ENCODE measurements at places on chromosomes 16 and 17.

DNA sequence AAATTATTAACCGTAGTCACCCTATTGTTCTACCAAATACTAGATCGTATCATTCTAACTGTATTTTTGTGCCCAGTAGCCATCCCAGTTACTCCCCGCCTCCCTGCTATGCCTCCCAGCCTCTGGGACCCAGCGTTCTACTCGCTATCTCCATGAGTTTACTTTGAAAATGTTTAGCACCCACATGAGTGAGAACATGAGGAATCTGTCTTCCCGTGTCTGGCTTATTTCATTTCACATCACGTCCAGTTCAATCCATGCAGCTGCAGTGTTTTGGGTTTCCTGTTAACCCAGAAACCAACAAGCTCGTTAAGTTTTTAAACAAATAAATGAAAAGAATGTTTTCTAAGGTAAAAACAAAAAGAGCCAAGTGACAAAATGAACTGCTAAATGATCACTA lies 82.1 kb downstream of the VPS53 start:
- no peak for DNase-seq

DNA sequence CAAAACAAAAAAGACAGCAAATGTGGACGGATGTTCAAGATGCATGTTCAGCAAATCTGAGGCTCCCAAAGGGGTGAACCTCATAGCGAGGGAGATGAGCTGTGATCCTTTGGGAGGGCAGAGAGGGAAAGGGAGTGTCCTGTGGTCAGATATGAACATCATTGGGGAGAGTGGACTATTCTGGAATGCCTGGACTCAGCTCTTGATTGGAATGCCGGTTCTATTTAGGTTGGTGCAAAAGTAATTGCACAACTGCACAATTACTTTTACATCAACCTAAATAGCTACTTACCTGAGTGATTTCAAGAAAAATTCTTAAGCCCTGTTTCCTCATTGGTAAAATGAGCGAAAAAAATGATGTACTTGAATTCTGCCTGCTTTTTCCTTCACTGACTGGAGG lies 89.6 kb downstream of the CACNG3 start:
- no peak for DNase-seq

DNA sequence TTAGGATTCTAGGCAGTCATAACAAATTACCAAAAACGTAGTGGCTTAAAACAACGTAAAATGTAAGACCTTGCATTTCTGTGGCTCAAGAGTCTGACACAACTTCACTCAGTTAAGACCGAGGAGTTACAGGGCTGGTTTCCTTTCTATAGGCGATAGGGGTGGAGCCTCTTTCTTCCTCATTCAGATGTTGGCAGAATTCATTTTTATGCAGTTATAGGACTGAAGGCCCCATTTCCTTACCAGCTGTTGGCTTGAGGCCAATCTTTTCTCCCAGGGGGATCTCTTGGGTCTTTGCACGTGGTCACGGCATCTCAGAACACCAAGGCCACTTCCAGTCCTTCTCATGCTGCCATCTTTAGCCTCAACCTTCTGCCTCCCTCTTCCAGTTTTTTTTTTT lies 145.2 kb downstream of the KCNJ2 start:
- no peak for DNase-seq

- no peak for DNase-seq
These were observed 401.1 kb downstream of the UTP18 start for GRCh38 chr17:51661403-51661802.

- no peak for DNase-seq
These were observed 17.7 kb upstream of the PHAF1 start for GRCh38 chr16:67091906-67092566.

DNA sequence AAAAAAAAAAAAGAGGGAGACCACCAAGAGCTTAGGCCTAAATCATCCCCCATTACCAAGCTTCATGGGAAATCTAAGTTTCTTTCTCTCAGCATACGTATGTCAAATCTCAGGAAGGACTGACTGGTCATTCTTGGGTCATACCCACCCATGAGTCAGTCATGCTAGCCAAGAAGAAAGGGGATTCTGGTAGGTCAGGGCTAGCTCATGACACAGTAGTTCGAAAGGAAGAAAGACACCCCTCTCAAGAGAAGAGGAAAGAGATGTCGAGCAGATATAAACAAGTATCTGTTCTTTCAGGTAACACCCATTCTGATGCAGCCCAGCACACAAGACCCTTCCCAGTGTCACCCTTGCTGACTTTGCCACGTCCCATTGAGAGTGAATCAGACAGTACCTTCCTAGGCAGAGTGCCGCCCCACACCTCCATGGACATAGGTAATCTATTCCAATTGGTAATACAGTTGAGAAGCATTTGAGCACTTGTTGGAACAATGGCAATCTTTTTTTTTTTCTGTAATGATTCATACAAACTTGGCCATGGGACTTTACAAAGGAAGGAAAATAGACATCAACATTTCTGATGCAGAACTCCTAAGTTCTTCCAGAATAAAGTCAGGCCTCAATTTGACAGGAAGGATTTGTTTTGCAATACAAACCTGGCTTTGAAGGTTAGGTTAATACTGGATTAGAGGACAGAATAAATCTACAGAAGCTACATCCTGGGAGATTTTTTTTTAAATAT lies 38.2 kb downstream of the COPRS start:
- no peak for DNase-seq

DNA sequence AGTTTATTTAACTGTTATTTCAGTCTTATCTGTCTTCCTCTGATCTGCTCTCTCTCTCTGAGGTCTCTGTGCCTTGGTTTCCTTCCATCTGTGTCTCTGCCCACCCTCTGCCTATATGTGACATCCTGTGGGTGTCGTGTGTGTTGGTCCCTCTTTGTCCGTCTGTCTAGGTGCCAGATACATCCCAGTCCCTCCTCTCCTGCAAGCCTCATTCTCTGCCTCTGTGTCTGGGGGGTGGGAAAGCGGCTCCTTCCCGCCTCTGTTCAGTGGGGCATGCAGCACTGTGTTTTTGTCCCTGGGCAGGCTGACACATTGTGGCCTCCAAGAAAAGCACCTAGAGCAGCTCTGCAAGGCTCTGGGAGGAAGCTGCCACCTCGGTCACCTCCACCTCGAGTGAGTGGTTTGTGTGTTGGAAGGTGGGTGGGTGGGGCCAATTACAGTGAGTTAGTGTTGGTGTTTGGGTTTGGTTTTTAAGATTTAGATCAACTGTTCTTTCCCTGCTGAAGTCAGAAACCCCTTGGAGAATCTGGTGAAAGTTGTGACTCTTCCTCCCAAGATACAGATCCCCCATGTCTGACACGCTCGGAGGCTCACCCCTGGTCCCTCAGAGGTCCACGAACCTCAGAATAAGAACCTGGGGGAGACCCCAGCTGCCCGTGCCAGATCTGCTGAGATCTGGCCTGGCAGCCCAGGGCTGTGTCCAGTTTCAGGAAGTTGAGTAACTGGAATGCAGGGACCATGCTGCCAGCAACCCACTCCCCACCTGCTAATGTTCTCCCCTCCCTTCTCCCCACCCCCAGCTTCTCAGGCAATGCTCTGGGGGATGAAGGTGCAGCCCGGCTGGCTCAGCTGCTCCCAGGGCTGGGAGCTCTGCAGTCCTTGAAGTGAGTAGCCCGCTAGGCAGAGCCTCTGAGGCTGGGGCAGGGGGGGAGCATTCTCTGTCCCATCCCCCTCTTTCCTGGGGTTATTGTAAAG lies 50.9 kb upstream of the CPNE2 start:
- DNase-seq = no peak

- DNase-seq = no peak
These were observed 41.8 kb downstream of the RAB11FIP4 start for GRCh38 chr17:31433091-31433790.

- DNase-seq = no peak
These were observed 8.4 kb downstream of the TXNL4B start for GRCh38 chr16:72085002-72085401.

DNA sequence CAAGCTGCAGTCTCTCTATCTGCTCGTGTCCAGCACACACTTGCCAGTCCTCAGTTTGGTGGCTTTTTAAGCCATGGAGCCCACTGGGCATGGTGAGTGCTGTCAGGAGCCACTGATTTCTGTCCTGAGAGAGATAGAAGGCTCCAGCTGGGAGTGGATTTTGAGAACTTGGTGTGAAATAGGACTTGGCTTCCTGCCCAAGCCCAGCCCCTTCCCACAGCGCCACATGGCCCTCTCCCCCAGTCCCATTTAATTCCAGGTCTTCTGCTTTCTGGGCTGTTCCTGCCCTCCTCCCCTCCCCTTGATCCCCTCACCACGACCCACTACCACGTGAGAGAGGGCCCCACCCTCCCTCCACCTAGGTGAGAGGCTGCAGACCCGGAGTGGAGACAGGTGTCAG lies 14.4 kb upstream of the ABCC3 start:
- DNase-seq = no peak

DNA sequence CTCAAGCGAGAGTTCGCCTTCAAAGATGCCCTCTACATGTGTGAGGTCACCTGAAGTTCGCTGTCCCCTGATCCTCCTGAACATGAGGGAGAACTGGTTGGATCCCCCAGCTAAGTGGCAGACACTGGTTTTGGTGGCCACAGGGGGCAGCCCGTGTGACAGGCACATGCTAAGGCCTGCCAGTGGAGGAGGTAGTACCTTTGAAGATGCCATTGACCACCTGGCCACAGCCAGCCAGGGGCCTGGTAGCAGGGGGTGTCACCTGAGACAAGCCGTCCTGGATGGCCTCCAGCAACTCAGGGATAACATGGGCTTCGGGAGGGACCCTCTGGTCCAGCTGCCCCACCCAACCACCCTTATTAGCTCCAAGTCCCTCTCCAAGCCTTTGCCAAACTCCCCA lies 7.3 kb upstream of the ALDH3A1 start:
- DNase-seq = no peak

GRCh38 chr16:4323071-4323844 lies 7.4 kb downstream of the GLIS2 start:
- DNase-seq = no peak

GRCh38 chr17:73552300-73553048 lies 91.8 kb downstream of the SDK2 start:
- no peak for DNase-seq

DNA sequence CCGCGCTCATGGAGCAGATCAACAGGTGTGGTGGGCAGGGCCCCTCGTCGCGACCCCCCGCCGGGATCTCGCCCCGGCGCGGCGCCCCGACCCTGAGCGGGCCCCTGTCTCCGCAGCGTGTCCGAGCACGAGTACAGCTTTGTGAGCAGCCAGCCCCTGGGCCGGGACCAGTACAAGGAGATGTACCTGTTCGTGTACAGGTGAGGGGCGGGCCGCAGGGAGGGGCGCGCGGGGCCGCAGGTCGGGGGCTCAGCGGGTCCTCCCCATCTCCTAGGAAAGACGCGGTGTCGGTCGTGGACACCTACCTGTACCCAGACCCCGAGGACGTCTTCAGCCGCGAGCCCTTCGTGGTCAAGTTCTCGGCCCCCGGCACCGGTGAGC lies 848 bp downstream of the DNASE1L2 start:
- DNase-seq = no peak

GRCh38 chr16:75952124-75952523 lies 225.8 kb upstream of the CPHXL start:
- no peak for DNase-seq

GRCh38 chr17:78966123-78966813 lies 13.5 kb downstream of the LGALS3BP start:
- no peak for DNase-seq

GRCh38 chr17:17505610-17506171 lies 9.5 kb upstream of the RASD1 start:
- DNase-seq = no peak

DNA sequence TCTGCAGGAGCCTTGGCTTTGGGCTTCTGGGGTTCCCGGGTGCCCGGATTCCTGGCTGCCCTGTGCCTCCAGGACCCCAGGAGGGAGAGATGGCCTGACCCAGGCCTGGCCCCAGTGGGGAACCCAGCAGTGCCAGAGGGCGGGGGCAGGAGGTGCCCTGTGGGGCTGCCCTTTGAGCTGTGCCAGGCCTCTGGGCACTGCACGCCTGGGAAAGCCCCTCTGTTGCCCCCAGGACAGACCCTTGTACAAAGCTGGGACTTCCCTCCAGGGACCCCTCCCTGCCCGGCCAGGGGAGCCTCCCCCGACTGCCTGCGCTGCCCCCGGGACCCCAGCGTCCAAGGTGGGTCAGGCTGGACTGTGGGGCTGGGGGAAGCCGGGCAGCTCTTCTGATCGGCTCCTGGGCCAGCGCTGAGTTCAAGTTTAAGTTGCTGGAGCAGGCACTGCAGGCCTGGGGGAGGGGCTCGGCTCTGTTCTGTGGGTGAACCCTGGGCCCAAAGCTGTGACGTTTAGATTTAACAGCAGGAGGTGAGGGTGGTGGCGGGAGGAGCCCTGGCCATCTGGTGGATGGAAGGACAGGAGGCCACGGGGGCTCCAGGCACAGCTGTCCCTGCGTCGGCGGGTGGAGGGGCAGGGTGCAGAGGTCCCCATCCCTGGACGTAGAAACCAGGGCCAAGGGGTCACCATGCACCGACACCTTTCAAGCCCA lies 27.6 kb upstream of the C1QTNF8 start:
- DNase-seq = no peak

- DNase-seq = no peak
These were observed 47.0 kb downstream of the MYO18A start for GRCh38 chr17:29133121-29133713.

DNA sequence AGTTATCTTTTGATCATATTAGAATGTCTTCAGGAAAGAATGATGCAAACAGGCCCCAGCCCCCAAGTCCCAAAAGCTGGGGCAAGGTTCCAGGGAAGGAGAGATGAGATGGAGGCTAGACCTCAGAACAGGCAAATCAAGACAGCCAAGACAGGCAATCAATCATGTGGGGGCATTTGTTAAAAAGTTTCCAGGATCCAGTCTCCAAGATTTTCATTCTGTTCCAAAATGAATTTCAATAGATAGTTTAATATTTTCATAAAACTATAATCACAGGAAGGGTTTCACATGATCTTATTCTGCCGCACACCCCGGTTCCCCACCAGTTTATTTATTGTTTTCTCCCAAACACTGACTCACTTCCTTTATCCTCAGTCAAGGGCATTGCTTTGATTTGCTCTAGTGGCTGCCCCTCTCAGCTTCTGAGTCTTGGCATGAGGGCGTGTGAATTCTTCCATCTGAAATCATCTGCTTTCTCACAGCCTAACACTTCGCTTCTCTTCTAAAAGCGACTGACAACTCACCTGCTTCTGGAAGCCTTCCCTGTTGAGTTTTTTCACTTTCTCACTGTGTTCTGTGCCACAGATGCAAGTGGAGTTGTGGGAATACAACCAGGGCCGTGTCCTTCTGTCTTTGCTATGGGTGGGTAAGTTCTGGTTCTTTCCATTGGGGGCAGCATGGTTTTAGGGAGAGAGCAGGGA lies 12.2 kb upstream of the TERF2 start:
- no peak for DNase-seq

- no peak for DNase-seq
These were observed 1.7 kb downstream of the PSMD11 start for GRCh38 chr17:32445971-32446370.

- DNase-seq = no peak
These were observed 181.1 kb downstream of the C16orf78 start for GRCh38 chr16:49554681-49555080.

GRCh38 chr16:79132701-79133100 lies 467.8 kb downstream of the MAF start:
- DNase-seq = no peak

GRCh38 chr17:37295888-37296287 lies 79.9 kb upstream of the C17orf78 start:
- DNase-seq = no peak

- DNase-seq = no peak
These were observed 301.6 kb upstream of the C16orf82 start for GRCh38 chr16:26765087-26765486.
